IMR-90 (cell line): ENCODE measurements at places on chromosomes 2 and 18.

- peak; percentile 64 for DNase-seq
Measured at GRCh38 chr2:195445639-195446038, 211.4 kb upstream of the SLC39A10 start.

GRCh38 chr2:47561371-47561770, 158.4 kb downstream of the MSH2 start:
- no peak for DNase-seq

DNA sequence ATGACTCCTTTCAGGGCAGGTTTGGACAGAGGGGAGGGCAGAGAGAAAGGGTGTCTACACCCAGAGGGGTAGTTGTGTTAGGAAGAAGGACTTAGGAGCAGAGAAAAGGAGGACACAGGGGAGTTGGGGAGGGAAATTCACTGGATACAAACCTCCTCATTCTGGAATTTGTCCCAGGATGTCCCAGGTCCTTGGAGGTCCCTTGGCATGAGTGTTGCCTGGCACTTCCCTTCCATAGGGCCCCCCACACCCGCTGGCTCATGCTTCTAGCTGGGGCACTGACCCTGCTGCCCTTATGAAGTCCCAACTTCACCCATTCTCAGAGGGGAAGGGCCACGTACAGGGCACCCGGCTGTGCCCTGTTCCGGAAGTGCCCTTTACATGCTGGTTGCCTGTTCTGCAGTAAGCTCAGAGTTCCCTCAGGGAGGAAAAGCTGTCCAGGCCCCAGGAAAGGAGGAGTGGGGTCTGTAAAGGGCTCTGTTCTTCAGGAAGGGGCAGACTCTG, 93.6 kb upstream of the SMAD2 start:
- no peak for DNase-seq

DNA sequence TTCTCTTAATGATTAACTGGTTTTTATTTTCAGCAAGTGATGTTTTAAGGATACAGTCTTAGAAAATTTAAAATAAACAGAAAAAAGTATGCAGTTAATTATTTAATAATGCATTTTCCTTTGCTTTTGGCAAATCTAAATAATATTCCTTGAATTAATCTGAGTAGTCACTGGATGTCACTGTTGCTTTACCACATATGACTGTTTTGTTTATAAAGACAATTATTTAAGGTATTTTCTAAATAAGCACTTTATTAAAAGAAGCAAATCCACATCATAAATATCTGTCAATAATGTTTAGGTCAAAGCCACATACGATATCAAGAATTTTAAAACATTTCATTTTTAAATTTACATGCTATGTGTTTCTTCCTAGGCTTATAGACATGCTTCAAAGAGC, 40.6 kb upstream of the TFPI start:
- DNase-seq = peak; percentile 44

DNA sequence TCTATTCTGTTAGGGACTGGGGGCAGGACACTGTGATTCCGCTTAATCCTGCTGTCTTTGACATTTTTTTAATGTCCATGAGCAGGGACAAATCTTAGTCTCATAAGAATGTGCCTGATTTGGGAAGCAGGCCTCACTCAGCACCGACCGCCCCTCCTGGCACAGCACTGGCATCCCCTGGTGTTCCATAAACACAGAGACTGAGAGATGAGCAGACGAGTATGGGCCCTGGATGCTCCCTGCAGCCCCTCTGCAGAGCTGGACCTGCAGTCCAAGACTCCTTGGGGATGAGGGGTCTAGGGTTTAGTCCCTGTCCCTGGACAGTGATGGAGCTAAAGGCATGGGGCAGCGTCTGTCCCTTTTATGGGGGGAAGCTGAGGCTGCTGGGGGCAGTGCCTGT, 81.6 kb downstream of the NDUFA10 start:
- DNase-seq = no peak

DNA sequence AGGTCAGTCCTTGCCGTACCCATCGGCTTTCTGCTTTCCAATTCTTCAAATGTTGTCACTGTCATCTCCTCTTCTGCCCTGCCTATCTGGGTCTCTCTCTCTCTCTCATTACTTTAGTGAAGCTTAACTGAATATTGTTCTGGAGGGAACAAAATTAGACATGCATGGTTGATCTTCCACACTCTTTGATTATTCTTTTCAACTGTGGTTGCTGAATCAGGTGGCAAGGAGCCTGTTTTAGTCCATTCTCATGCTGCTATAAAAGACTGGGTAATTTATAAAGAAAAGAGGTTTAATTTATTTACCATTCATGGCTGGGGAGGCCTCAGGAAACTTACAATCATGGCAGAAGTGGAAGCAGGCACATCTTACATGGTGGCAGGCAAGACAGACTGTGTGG, 157.9 kb downstream of the ARL4C start:
- DNase-seq = no peak

GRCh38 chr18:985212-985661, 80.6 kb downstream of the ADCYAP1 start:
- DNase-seq = no peak
